Adrenal gland (tissue), 19 donors: ENCODE measurements at places on chromosomes 16 and 17. TPM values are rescaled to one million over a fixed set of nuclear protein-coding genes. Genes with fewer than 3 reads are reported as not detected.

- H3K4me3 ChIP-seq, result no peak overlapping the region
- H3K36me3 ChIP-seq, result no peaks in the 10 kb centered on the region
- H3K4me1 ChIP-seq, result no peaks in the 10 kb centered on the region
- H3K27ac ChIP-seq, result no peak overlapping the region
Observed at GRCh38 chr17:1294157-1294717, 14.8 kb downstream of the TRARG1 start.

GRCh38 chr17:45867171-45867570 is 22.5 kb downstream of the SPPL2C start:
- no peak overlapping the region for H3K4me3 ChIP-seq
- no peak overlapping the region for H3K27ac ChIP-seq
- H3K27me3 ChIP-seq, result peaks cover 11% of the 10 kb centered on the region
- no peaks in the 10 kb centered on the region for H3K4me1 ChIP-seq
- no peaks in the 10 kb centered on the region for H3K36me3 ChIP-seq

- no peaks in the 10 kb centered on the region for H3K4me1 ChIP-seq
- no peaks in the 10 kb centered on the region for H3K36me3 ChIP-seq
- no peak overlapping the region for H3K27ac ChIP-seq
- no peaks in the 10 kb centered on the region for H3K27me3 ChIP-seq
- no peak for DNase-seq
- no peak overlapping the region for H3K4me3 ChIP-seq
Observed at GRCh38 chr16:72620348-72620747, 427.6 kb downstream of the ZFHX3 start.

GRCh38 chr16:54526916-54527315 is 240.3 kb upstream of the IRX3 start:
- H3K27ac ChIP-seq, result no peak overlapping the region
- H3K4me3 ChIP-seq, result no peak overlapping the region

DNA sequence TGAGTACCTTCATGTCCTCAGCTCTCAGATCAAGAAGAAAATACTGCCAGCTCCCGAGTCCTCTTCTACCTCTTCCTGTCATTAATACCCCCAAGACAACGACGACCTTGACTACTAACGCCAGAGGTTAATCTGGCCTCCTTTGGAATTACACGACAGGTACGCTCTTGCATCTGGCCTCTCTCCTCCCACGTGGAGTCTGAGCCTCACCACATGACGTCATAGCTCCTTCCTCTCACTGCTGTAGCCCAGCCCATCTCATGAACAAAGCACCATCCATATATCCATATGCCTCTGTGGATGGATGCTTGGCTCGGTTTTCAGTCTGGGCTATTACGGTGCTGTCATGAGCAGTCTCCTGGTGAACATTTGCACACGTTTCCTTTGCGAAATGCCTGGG is 110.2 kb upstream of the TNRC6C start:
- no peaks in the 10 kb centered on the region for H3K4me1 ChIP-seq
- no peak overlapping the region for H3K27ac ChIP-seq
- no peak overlapping the region for H3K4me3 ChIP-seq
- no peaks in the 10 kb centered on the region for H3K27me3 ChIP-seq

Gene PSMC3IP
- total RNA-seq, result 1.8 TPM

Gene RAD51D
- total RNA-seq, result 6.0 TPM
